ENCODE measurements at places on chromosomes 16 and 17. TPM values are rescaled to one million over a fixed set of nuclear protein-coding genes. Genes with fewer than 3 reads are reported as not detected.
A peak's percentile ranks its signal among the peaks of the same experiment; 100 is the strongest.

Gene LHX1
- total RNA-seq: not detected

Gene ACSM5
- total RNA-seq: not detected

- no peak for DNase-seq
- no peaks in the 10 kb centered on the region for H3K4me1 ChIP-seq
- no peak overlapping the region for H3K27ac ChIP-seq
These were observed 74.1 kb downstream of the MYH11 start for GRCh38 chr16:15782573-15783365.

GRCh38 chr17:61010661-61011170 lies 333.1 kb downstream of the BCAS3 start:
- H3K4me3 ChIP-seq: no peak overlapping the region
- H3K4me1 ChIP-seq: no peaks in the 10 kb centered on the region
- no peak overlapping the region for H3K27ac ChIP-seq
- H3K36me3 ChIP-seq: no peaks in the 10 kb centered on the region
- peaks cover 2% of the 10 kb centered on the region for H3K27me3 ChIP-seq
- DNase-seq: no peak

DNA sequence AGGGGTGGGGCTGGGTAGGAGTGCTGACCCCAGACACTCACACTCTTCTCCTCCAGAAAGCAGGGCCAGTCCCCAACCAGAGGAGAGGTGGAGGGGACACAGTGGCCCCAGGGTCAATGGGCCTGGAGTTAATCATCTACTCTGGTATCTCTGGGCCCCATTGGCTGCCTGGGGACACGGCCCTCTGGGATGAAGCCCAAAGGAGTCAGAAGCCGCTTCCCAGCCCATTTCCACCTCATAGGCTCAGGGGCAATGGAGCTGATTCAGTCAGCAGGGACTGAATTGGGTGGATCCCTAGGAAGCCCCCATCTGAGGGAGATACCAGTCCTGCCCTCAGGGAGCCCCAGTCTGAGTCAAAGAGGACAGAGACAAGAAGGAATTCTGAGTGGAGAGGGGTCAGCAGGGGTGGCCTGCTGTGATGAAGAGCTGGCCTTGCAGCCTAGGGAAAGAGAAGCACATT lies 2.9 kb upstream of the NAGS start:
- peaks cover 10% of the 10 kb centered on the region for H3K4me1 ChIP-seq
- no peak for DNase-seq
- peaks cover 47% of the 10 kb centered on the region for H3K27me3 ChIP-seq
- H3K36me3 ChIP-seq: peaks cover 3% of the 10 kb centered on the region

GRCh38 chr16:19809121-19809635 lies 75.5 kb downstream of the GPRC5B start:
- H3K4me1 ChIP-seq: peaks cover 35% of the 10 kb centered on the region
- H3K4me3 ChIP-seq: no peak overlapping the region
- peaks cover 21% of the 10 kb centered on the region for H3K36me3 ChIP-seq
- no peak for DNase-seq
- H3K27ac ChIP-seq: no peak overlapping the region

DNA sequence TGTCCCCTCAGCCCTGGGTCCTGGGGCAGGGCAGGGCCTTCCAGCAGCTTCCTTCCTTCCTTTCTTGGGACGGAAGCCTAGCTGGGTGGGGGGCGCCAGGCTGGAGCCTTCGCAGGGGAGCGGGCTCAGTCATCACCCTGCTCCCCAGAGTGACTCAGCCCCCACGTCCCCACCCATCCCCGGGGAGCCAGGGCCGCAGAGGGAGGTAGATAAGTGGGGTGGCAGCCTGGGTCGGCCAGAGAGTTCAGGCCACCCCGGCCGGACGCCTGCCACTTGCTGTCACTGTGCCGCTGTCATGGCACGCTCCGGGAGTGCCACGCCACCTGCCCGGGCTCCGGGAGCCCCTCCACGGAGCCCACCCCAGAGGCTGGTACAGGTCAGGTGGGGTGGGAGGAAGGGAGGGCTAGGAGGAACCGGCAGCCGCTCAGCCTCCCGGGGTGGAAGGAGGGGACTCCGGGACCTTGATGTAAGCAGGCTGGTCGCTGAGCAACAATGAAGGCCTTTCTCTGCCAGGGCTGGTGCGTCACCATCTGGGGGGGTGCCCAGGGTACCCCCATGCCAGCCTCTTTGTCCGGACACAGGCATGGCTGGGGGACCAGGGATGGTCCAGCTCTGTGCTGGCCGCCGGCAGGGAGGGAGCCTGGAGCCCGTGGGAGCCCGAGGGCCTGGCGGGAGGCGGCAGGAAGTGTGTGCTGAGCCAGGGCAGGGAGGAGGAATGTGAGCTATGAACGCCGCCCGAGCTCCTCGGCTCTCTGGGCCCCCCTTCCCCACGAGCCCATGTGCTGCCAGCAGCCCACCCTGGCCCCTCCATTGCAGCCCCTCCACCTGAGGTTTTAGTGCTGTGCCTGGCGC lies 6.6 kb downstream of the NHERF2 start:
- no peaks in the 10 kb centered on the region for H3K36me3 ChIP-seq
- no peak overlapping the region for H3K27ac ChIP-seq
- H3K27me3 ChIP-seq: peaks cover 2% of the 10 kb centered on the region
- no peaks in the 10 kb centered on the region for H3K4me1 ChIP-seq

DNA sequence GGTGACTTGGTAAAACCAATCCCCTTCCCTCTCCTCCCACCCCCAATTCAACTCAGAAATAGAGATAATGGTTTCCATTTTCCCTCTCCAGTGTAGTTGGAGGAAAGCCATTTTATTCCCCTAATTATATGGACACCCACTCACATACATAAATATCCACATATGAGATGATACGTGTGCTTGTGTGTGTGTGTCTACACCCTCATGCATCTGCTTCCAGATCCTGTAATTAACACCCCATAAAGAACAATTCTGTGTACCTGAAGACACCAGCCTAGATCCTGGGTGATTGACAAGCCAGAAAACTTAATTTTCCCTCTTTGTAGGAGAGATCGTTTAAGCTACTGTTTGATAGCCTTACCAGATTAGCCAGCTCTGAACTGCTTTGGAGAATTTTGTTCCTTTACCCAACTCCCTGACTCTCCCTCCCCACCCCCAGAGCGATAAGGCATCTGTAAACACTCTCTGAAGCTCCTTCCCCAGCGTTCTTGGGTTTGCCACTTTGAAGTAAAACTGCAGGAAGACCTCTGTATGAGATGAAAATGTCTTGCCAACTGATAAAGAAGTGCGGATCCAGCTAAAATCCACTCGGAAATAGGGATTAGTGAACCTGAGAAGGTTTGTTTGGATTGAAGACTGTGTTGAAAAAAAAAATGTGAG lies 175.7 kb downstream of the RGS9 start:
- H3K36me3 ChIP-seq: no peaks in the 10 kb centered on the region
- H3K4me1 ChIP-seq: peaks cover 11% of the 10 kb centered on the region
- no peak overlapping the region for H3K4me3 ChIP-seq
- H3K27ac ChIP-seq: no peak overlapping the region

- H3K36me3 ChIP-seq: no peaks in the 10 kb centered on the region
- DNase-seq: no peak
- H3K27ac ChIP-seq: peak overlapping the region; percentile 31
- H3K4me3 ChIP-seq: no peak overlapping the region
These were observed 27.7 kb downstream of the TPSG1 start for GRCh38 chr16:1197237-1197866.

DNA sequence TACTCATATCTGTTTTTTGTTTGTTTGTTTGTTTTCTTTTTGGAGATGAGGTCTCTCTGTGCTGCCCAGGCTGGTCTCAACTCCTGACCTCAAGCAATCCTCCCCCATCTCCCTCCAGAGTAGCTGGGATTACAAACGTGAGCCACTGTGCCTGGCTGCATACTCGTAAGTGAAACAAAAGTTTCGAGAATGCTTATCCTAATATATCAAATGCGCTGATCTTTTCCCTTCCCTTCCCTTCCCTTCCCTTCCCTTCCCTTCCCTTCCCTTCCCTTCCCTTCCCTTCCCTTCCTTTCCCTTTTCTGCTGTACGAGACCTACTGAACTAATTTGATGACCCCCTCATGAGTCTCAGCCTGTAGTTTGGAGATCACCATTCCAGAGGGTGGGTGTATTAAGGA lies 122.1 kb downstream of the RGS9 start:
- no peak for DNase-seq
- H3K4me1 ChIP-seq: peaks cover 19% of the 10 kb centered on the region
- H3K27me3 ChIP-seq: peaks cover 10% of the 10 kb centered on the region
- H3K27ac ChIP-seq: no peak overlapping the region

GRCh38 chr17:45270828-45271418 lies 9.0 kb upstream of the SPATA32 start:
- DNase-seq: peak; percentile 58
- no peak overlapping the region for H3K4me3 ChIP-seq
- H3K27ac ChIP-seq: no peak overlapping the region
- H3K27me3 ChIP-seq: no peaks in the 10 kb centered on the region

DNA sequence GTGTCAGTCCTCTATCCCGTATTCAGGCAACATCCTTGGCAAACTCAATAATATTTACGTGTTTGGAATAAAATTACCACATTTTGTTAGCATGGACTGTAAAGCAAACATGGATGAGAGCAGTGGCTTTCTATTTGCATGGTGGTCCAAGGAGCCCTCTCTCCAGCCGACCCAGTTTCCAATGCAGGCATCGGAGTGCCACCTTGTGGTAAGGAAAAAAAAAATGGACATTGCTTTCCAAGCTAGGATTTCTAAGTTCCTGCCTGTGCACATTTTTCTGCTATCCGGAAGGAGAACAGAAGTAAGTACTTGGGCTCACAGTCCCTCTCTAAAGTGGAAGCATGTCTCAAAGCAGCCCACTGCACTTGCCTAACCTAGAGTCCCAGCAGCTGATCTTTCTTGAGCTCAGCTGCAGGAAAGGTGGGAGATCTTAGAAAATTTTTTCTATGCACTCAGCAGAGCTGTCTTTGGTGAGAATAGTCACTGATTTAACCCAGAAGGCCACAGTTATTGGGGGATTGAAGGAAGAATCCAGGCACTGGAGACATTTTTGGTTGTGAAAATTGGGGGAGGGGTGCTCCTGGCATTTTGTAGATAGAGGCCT lies 46.0 kb upstream of the ERCC4 start:
- no peak overlapping the region for H3K27ac ChIP-seq
- H3K4me1 ChIP-seq: no peaks in the 10 kb centered on the region
- no peaks in the 10 kb centered on the region for H3K36me3 ChIP-seq
- H3K27me3 ChIP-seq: peaks cover 16% of the 10 kb centered on the region

GRCh38 chr17:80264205-80265075 lies 3.8 kb downstream of the RNF213 start:
- no peaks in the 10 kb centered on the region for H3K27me3 ChIP-seq
- H3K4me1 ChIP-seq: peaks cover 48% of the 10 kb centered on the region
- peak; percentile 69 for DNase-seq
- H3K4me3 ChIP-seq: peak overlapping the region; percentile 94
- peak overlapping the region; percentile 97 for H3K27ac ChIP-seq

DNA sequence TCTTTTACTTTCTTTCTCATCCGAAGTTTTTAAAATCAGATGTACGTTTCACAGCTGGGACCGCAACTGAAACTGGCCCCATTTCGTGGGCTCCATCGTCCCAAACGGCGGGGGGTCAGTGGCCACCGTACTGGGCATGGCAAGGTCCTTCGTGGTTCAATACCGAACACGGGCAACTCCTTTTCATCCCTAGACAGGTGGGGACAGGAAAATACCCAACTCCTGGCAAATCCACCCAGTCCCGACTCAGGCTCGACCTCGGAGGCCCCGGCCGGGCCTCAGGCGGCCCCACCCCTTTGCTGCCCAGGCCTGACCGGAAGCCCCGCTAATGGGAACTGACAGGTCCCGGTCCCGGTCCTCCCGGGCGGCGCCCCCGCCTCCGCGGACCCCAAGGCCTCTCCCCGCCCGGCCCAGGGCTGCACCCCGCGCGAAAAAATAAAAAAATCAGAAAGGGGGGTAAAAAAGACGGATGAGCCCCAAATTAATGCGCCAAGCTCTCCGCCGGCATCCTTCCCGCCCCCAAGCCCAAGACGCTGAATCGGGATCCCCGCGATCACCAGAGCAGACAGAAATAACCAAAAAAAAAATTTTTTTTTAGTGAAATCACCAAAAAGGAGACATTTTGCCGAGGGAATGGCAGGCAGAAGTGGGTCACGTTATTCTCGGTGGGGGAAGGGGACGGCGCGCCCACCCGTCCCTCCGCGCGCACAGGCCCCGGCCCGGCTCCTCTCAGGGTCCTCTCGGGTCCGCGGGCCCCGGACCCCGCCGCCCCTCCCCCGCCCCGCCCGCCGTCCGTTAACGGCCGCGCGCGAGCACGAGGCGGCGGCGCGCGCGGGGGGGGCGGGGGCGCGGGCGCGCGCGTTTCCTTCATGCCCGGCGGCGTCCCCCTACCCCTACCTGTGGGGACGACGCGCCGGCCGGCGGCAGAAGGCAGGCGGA lies 562 bp downstream of the ZC3H7A start:
- peak overlapping the region; percentile 96 for H3K27ac ChIP-seq
- H3K4me1 ChIP-seq: peaks cover 72% of the 10 kb centered on the region
- peaks cover 24% of the 10 kb centered on the region for H3K36me3 ChIP-seq
- H3K4me3 ChIP-seq: peak overlapping the region; percentile 89
- H3K27me3 ChIP-seq: no peaks in the 10 kb centered on the region

DNA sequence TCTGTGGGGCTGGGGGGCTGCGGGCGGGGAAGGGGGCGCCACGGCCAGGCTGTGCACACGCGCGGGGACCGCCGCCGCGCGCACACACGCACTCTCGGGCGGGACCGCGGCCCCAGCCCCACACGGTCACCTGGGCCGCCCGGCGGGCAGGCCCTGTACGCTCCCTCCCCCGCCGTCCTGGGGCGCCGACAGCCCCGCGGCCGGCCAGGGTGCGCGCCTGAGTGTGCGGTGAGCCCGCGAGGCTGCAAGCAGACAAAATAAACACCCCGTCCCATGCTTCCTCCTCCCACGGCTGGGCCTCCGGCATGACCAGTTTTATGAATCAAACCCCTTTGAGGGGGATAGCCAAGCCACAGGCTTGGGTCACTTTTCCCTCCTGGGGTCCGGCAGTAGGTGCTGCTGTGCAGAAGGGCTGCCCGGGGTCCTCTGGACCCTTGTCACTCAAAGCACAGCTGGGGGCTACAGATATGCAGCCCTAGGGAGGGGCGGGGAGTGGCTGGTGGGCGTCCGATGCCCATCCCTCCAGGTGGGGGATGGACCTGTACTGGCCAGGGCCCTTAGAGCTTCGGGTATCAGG lies 441 bp downstream of the VASN start:
- peaks cover 6% of the 10 kb centered on the region for H3K36me3 ChIP-seq
- H3K27ac ChIP-seq: no peak overlapping the region
- no peaks in the 10 kb centered on the region for H3K27me3 ChIP-seq
- peaks cover 7% of the 10 kb centered on the region for H3K4me1 ChIP-seq
- H3K4me3 ChIP-seq: peak overlapping the region; percentile 53

- H3K36me3 ChIP-seq: peaks cover 33% of the 10 kb centered on the region
- H3K4me1 ChIP-seq: peaks cover 4% of the 10 kb centered on the region
- H3K27ac ChIP-seq: no peak overlapping the region
- H3K4me3 ChIP-seq: no peak overlapping the region
These were observed 13.9 kb downstream of the JPT2 start for GRCh38 chr16:1691956-1692355.

GRCh38 chr17:36697903-36698530 lies 96.6 kb downstream of the MRM1 start:
- no peaks in the 10 kb centered on the region for H3K36me3 ChIP-seq
- H3K27me3 ChIP-seq: peaks cover 25% of the 10 kb centered on the region
- no peak overlapping the region for H3K4me3 ChIP-seq
- no peaks in the 10 kb centered on the region for H3K4me1 ChIP-seq

- peaks cover 3% of the 10 kb centered on the region for H3K4me1 ChIP-seq
- no peak overlapping the region for H3K4me3 ChIP-seq
- no peaks in the 10 kb centered on the region for H3K27me3 ChIP-seq
These were observed 18.9 kb upstream of the ENPP7 start for GRCh38 chr17:79711715-79712305.

GRCh38 chr17:28228109-28228840 lies 90.7 kb upstream of the TMEM97 start:
- H3K27ac ChIP-seq: no peak overlapping the region
- H3K4me3 ChIP-seq: peak overlapping the region; percentile 59
- DNase-seq: no peak

GRCh38 chr17:77744066-77744988 lies 214.2 kb upstream of the TNRC6C start:
- H3K4me3 ChIP-seq: no peak overlapping the region
- no peak for DNase-seq
- H3K4me1 ChIP-seq: no peaks in the 10 kb centered on the region
- no peak overlapping the region for H3K27ac ChIP-seq
- H3K36me3 ChIP-seq: no peaks in the 10 kb centered on the region
- H3K27me3 ChIP-seq: no peaks in the 10 kb centered on the region

All from activated CD4-positive, alpha-beta T cell treated with anti-CD3 and anti-CD28 coated beads, Interleukin-2, amount 10 ng/mL, durations not matched to agents 7 days and 5 days (primary cell).